ENCODE measurements at places on chromosomes 6 and 20.

- no peaks in the 10 kb centered on the region for H3K36me3 ChIP-seq
- no peak overlapping the region for H3K27ac ChIP-seq
- no peak for DNase-seq
- no peaks in the 10 kb centered on the region for H3K4me1 ChIP-seq
Observed at GRCh38 chr6:118080547-118080946, 173.5 kb downstream of the SLC35F1 start.

DNA sequence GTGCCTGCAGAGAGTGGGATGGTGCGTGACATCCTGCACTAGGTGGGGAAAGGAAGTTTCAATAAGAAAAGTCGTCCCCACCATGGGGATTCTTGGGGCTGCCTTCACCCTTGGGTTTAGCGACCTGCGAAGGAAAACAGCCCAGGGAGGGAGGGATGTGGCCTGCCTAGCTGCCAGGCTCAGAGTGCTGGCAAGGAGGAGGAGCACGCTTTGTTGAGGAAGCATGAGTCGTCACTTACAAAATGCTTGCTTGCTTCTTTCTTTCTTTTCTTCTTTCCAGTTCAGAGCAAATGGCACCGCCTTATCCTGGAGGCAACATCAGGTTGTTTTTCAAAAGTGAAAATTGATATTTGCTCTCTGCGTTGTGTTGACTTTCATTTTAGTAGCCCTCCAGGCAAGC lies 123.2 kb downstream of the TFAP2C start:
- H3K4me3 ChIP-seq, result no peak overlapping the region
- H3K4me1 ChIP-seq, result no peaks in the 10 kb centered on the region
- H3K36me3 ChIP-seq, result no peaks in the 10 kb centered on the region
- H3K27me3 ChIP-seq, result peaks cover 78% of the 10 kb centered on the region

GRCh38 chr20:41854765-41855164 lies 236.6 kb upstream of the CHD6 start:
- H3K27ac ChIP-seq, result no peak overlapping the region
- no peak overlapping the region for H3K4me3 ChIP-seq
- no peaks in the 10 kb centered on the region for H3K4me1 ChIP-seq
- H3K36me3 ChIP-seq, result no peaks in the 10 kb centered on the region
- DNase-seq, result no peak

DNA sequence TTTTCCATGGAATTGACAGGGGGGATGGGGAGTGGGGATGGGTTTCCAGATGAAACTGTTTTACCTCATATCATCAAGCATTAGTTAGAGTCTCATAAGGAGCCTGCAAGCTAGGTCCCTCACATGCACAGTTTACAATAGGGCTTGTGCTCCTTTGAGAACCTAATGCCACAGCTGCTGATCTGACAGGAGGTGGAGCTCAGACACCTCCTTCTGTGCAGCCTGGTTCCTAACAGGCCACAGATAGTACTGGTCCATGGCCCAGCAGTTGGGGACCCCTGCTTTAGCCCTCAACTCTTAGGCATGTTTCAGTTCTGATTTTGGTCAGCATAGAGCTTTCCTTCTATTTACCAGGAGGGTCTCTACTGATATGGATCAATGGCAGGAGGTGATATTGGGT lies 251.6 kb downstream of the LAMA2 start:
- H3K4me1 ChIP-seq, result no peaks in the 10 kb centered on the region
- no peaks in the 10 kb centered on the region for H3K27me3 ChIP-seq
- peak overlapping the region; percentile 69 for H3K27ac ChIP-seq
- no peak for DNase-seq

GRCh38 chr6:168192195-168192900 lies 113.3 kb upstream of the FRMD1 start:
- no peak for DNase-seq
- H3K36me3 ChIP-seq, result no peaks in the 10 kb centered on the region
- H3K27ac ChIP-seq, result no peak overlapping the region
- no peak overlapping the region for H3K4me3 ChIP-seq

DNA sequence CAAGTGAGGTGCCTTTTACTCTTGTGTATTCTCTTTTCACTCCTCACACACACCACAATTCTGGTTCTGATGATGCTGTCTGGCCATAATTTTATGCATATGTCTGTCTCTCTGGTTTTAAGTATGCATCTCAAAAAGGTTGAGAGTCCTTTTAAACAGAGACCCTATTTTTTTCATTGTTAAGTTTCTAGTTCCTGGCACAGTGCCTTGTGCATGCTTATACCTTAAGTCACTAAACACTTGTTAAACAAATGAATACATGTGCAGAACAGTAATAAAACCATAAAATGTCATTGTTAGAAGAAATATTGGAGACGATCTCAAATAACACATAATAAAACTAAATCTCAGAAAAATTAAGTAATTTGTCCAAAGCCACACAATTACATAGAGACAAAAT lies 7.9 kb downstream of the ROS1 start:
- no peak overlapping the region for H3K4me3 ChIP-seq
- H3K27me3 ChIP-seq, result no peaks in the 10 kb centered on the region
- no peak for DNase-seq
- no peak overlapping the region for H3K27ac ChIP-seq
- no peaks in the 10 kb centered on the region for H3K4me1 ChIP-seq

DNA sequence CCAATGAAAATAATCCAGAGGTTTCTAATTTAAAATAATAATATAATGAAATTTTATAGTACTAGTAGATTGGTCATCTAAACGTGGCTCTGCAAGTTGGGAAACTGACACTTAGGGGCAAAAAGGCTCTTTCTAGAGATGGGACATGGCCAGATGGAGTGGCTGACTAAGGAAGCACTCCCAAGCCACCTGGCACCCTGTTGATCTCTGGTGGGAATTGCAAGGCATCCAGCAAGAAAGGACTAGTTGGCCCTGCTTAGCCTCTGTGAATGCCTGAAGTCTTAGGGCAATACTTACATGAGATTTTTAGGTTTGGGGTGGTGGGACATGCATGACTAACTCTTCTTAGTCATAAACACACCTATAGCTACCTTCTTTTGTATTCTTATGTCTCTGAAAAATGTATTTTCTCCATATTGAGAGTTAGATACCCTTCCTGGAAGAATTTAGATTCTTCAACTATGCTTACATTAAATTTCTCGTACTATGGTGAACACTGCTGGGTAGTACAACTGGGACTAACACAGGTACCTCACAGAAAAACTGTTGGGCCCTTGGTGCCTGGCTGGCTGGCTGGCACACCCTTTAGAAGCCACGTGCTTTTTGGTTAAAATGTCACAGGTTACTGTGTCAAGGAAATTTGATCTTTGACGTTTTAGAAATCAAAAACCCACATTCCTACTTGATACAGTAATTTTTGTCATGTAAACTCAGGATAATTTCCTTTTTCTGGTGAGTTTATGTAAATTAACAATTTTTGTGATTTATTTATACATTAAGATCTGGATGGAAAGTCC lies 25.0 kb upstream of the SH3BGRL2 start:
- peaks cover 2% of the 10 kb centered on the region for H3K4me1 ChIP-seq
- no peak for DNase-seq
- H3K27ac ChIP-seq, result peak overlapping the region; percentile 2
- H3K4me3 ChIP-seq, result no peak overlapping the region
- H3K36me3 ChIP-seq, result no peaks in the 10 kb centered on the region

- H3K4me1 ChIP-seq, result peaks cover 63% of the 10 kb centered on the region
- peak overlapping the region; percentile 54 for H3K27ac ChIP-seq
- no peak overlapping the region for H3K4me3 ChIP-seq
- H3K27me3 ChIP-seq, result no peaks in the 10 kb centered on the region
- peak; percentile 80 for DNase-seq
- H3K36me3 ChIP-seq, result peaks cover 6% of the 10 kb centered on the region
Observed at GRCh38 chr6:111841822-111842221, 31.4 kb downstream of the FYN start.

Data from stomach (tissue), 19 donors.